ENCODE measurements at places on chromosomes 7 and 10.
A peak's percentile ranks its signal among the peaks of the same experiment; 100 is the strongest.

DNA sequence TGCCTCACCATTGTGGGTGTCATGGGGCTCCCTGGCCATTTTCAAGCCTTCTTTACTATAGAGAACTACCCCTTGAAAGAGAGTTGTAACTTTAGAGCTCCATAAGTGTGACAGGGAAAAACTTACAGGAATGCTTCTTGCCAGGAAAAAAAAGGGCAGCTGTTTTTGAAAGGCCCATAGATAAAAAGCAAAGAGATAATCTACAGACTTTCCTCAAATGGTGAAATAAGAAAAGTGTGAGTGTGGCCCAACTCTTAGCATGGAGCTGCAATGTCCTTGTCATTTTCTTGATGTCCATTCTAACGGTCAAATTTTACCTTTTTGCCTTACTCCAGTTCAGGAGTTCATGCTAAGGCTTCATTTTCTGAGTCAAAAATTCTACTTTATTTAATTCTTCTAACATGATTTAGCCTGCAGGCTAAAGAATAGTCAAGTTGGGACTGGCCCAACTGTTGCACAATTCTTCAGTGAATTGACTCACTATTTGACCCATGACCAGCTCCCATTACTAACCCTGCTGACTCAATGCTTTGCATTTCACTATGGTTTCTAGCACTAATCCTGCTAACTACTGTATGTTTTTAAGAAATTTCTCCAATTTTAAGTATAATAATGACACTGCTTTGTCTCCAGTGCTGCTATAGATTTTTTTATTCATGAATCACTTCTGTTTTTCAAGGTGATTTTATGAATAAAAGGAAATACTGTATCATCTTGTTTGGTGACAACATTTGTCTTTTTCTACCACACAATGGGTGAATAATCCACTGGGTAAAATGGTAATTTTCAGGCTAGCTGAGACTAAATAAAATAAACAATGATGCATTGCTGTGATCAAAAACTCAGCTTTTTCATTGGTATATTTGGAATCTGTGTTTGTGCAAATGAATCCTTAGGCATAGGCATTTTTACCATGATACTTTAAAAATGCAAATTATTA lies 41.4 kb upstream of the SGCE start:
- DNase-seq, result peak; percentile 92

DNA sequence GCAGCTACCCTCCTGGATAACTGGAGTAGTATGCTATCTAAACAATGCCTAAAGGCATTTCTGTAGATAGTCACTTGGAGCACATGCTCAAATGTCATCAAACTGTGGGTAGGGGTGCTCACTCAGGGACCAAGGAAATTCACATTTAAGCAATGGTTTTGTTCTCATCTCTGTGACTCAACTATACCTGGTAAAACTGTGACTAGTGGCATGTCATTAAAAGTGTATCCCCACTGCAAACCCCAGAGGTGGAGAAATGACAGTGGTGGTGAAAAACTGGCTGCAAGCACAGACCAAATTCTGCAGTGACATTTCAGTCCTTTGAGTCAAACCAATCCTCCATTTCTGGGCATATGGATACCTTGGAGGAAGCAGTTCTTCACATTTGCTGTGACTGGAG lies 134.2 kb upstream of the EFCAB10 start:
- DNase-seq, result no peak

- DNase-seq, result no peak
Measured at GRCh38 chr7:73345951-73346350, 18.0 kb downstream of the FKBP6 start.

DNA sequence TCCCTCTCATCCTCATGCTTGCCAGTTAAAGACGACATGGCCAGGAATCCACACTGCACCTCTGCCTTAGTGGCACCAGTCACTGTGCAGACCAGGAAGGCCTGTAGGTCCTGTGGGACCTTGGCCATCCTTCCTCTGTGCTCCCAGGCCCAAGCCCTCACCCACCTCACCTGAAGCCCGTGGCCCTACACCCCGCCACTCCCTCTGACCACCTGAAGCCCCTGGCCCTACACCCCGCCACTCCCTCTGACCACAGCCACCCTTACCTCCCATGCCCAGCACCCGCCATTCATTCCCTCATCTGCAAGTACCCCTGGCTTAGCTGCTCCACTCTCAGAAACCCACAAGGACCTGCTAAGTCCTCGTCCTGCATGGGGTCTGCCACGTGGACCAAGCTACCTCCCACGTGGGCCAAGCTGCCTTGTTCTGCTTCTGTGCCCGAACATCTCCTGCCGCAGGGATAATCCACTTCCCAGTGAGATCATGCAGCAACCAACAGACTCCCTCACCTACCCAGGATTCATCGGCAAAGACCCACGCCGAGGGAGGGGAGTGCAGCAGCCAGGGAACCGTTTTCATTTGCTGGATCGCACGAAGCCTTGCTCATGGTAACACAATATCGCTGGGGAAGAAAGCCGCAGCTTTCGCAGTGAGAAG lies 151.2 kb downstream of the TCERG1L start:
- DNase-seq, result no peak

DNA sequence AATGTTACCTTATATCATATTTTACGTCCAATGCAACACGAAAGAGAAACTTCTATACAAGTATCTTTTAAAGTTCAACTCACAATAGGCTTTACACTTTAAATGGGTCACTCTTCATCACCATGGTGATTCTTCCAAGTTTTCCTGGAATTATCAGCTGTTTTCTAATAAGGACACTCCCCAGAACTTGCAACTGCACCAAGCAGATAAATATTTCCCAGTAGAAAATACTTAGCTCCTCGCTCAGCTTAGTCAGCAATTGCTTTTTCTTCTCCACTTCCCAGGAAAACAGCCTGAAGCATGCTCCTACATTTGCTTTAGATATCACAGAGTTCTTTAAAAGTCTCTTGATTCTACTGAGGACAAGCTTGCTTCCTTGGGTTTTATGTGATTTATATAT lies 25.7 kb upstream of the ADD3 start:
- no peak for DNase-seq

DNA sequence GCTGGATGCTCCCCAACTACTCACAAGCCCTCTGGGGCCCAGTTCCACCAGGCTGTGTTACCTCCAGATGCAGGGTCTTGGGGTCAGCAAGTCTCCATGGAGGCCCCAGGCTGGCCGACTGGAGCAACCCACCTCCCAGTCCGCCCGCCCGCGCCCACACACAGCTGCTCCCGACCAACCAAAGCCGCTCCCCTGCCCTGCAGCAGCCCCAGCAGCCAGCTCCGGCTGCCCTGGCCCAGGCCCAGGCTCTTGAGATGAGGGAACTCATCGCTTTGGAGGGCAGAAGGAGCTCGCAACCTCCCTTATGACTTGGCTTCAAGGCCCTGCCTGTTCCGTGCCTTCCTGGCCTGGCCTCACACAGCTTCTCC lies 47.2 kb downstream of the LRRC20 start:
- no peak for DNase-seq

All from kidney tubule cell (primary cell).